ENCODE measurements at places on chromosomes 11 and 22.

GRCh38 chr11:65440831-65441499, 18.4 kb downstream of the NEAT1 start:
- DNase-seq: no peak

- DNase-seq: no peak
These were observed 67.5 kb downstream of the PAK1 start for GRCh38 chr11:77406396-77406795.

DNA sequence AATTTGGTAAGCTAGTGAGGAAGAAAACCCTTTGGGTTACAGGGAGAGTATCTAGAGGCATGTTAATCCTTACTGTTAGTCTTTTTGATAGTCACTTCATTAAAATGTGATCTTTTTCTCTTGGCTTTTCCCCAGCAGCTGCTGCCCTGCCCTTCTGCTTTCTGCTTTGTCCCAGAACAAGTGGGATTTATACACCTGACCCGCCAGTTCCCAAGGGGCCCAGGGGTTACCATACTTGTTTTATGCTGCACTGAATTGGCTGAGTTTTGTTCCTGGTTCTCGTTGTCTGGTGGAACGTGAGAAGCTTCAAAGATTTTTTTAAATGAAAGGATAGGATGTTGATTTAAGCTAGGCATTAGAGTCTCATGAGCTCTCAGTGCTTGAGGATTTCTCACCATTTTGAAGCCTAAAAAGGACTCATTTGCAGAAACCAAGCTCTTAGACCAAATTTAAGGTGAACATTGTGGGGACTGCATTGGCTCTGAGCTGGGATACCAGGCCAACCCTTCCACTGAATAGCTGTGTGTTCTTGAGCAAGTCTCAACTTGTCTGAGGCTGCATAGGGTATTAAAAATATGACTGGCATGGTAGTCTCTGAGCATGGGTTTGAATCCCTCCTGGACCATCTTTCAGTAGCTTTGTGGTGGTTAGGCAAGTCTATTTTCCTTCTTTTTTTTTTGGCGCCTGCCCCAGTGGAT, 6.6 kb downstream of the LIMK2 start:
- DNase-seq: no peak

DNA sequence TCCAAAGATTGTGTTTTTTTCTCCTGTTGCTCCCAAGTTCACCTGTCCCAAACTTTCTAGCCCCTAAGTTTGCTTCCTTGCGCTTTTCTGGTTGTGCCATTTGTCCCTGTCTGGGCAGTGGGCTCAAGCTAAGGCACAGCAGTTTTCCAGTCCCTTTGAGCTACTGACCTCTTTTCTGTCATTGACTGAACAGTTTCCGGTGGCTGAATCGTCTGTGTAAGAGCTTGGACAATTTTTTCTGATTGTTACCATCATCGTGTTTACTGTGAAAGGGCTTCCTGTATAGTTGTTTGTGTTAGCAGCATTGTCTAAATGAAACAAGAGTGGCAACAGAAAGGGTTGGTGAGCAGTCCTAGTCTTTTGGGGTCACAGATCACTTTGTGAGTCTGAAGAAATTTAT, 49.8 kb downstream of the BMAL1 start:
- no peak for DNase-seq

- no peak for DNase-seq
These were observed 140.4 kb upstream of the ARHGAP42 start for GRCh38 chr11:100546714-100547113.

- DNase-seq: no peak
These were observed 65.3 kb downstream of the CTTN start for GRCh38 chr11:70463478-70464255.

GRCh38 chr11:27761356-27761755, 61.1 kb upstream of the BDNF start:
- no peak for DNase-seq

DNA sequence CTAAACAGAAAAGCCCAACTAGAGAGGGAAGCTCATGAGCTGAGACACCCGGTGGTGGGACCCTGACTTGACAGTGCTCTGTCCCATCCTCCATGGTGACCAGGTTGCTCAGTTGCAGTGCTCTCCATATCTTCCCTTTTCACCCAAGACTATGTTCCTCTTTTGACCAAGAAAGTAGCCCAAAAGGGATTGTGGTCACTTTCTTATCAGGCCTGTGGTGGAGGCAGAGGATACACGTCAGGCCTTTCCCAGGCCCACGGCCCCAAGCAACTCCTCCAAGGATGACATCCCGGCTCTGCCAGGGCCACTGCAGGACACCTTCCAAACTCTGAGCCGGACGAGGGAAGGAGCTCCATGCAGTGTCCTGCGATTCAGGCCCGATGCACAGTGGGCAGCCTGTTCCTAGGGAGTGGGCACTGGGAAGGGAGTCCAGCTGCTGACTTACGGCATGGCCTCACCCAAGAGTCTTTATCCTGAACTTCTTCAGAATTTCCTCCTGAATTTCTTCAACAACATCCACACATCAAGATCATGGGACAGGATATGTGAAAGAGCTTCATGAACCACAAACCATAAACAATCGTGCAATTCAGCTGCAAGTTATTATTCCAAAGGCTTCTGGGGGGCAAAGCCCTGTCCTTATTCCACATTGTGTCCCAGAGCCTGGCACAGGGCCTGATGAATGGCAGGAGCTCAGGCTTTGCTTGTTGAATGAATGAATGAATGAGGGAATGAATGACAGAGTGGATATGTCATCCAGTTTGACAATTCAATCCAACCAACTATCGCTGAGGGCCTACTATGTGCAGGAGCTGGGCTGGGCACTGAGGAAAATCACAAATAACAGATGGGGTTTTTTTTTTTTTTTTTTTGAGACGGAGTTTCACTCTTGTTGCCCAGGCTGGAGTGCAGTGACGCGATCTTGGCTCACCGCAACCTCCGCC, 36.0 kb upstream of the MYH9 start:
- no peak for DNase-seq

DNA sequence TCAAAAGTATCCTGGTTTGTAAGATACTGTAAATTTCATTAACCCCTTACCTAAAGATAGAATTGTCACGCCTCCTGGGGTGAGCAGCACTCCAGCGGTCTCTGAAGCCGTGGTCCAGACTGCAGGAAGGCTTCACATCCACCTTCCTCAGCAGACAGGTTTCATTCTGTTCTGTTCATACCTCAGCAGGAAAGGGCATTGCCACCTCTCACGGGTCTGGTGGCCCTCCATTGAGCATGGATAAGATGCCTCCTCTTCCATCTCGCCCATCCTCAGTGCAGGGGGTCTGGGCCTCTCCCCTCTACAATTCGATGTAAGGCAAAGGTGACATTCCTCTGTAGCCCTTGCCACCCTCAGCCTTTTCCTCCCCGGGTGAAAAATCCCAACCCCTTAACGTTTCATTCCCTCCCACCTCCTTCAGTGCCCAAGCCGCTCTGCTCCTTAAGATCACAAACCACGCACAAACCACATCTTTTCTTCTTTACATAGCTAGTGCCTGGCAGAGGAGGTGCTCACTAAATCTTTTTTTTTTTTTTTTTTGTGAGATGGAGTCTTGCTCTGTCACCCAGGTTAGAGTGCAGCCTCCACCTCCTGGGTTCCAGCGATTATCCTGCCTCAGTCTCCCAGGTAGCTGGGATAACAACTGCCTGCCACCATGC, 28.5 kb downstream of the RPUSD4 start:
- no peak for DNase-seq

DNA sequence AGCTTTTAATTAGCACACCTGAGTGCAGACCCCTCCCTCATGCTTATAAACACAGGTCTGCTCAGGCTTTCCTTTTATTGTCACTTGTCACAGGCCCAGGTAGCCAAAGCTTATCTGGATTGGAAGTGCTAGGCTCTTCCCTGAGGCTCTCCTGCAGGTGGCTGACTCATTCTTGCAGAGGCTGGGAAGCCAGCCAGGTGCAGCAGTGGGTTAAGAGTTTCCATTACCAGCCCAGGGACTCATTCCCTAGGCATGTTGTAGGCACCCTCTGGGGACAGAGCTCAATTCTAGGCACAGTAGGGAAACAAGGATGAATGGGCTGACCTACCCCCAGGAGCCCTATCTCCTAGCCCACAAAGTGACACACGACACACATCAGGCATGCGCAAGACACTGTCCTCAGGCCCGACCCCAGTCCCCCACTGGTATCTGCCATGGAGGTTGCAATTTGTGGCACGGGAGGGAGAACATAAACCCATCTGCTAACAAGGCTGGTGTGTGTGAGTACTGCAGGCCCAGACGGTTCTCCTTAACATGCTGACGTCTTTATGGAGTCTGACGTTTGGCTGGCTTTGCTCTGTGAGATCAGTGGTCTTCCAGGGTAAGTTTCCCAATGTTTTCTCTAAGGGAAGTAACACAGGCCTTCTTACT, 94.2 kb downstream of the ABTB2 start:
- no peak for DNase-seq

- DNase-seq: no peak
These were observed 579.4 kb downstream of the JRKL start for GRCh38 chr11:96969251-96969650.

DNA sequence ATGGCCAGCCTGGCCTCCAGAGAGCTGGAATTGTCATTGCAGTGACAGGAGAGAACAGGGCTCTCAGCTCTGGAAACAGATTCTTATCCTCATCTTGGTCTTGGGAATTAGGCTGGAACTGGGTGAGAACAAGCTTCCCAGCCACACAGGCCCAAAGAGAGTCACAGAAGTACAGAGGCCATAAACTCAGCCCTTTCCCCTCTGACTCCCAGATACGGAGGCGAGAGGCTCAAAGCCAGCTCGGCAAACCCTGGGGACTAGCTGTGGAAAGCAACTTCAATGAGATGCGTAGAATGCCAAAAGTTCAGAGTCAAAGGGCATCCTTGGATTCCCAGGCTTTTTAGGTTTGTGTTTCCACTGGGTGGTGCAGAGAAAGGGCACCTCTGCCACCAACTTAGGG, 14.3 kb upstream of the ABCC8 start:
- no peak for DNase-seq

- no peak for DNase-seq
These were observed 902 bp downstream of the RASGRP2 start for GRCh38 chr11:64742889-64743590.

GRCh38 chr11:84857746-84858145, 769.4 kb downstream of the DLG2 start:
- no peak for DNase-seq

DNA sequence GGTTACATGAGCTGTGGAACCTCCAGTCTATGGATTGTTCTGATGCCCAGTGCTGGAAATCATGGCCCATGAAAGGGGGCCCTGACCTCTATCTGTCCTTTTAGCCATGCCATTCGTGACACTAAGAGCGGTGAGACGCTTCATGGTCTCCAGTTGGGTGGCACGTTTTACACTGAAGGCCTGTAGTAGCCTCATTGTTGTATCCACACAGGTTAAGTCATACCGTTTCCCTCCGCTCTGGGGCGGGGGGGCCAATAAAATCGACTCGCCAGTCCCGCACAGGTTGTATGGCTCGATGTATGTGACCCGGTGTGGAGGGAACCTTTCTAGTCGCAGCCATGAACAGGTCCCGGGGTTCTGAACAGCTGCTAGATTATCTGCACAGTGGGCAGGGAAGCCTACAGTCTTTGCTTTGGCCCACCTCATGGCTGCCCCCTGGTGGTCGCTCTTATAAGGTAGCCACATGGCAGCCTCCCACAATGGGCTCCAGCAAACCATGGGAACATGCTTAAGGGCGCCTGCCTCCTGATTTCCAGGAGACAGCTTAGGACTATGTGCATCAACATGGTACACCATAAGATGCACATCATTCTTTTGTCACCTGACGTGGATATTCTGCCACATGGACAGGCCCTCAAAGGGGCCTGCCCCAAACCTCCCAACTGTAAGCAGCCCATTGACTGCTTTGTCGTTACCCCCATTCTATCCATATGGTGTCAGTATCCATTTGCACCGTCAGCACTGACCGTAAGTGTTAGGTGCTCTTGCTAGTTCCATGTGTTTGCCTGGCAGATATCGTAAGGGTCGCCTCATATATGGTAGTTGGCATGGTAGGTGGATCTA, 19.7 kb upstream of the APOL3 start:
- no peak for DNase-seq

GRCh38 chr11:74212533-74212932, 41.4 kb downstream of the PPME1 start:
- no peak for DNase-seq

DNA sequence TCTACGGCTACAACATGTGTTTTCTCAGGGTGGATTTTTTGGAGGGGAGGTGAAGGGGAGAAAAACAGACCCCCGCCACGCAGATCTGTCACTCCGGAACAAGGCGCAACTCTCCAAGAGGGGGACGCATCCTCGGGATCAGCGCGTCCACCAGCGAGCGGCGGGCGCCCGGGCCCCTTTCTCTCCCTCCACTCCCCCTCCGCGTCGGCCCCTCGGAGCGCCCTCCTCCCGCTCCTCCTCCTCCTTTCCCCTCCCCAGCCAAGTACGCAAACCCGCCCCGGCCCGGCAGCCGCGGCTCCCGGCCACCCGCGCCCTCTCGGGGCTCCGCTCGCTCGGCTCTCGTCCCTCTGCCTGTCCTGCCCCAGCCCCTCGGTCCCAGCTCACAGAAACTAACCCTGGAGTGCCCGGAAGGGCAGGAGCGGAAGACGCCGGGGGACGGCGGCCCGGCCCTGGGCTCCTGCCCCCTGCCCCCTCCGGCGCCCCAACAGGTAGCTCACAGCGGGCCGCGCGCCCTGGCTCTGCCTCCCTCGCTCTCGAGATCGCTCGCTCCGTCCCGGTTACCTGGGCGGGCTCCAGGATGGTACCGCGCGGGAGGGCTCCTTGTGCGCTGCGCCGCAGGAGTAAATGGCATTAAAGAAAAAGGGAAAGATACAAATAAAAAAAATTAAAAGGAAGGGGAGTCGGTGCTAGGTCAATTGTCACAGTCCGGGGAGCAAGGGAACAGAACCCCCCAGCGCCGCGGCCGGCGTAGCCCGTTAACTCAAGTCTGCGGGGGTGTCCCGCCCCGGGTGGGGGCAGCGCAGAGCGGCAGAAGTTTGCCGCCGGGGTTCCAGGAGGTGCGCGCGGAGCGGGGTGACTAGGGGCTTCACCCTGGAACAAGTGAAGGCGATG, 131.4 kb upstream of the C11orf58 start:
- no peak for DNase-seq

- DNase-seq: no peak
These were observed 75.5 kb downstream of the ENTHD1 start for GRCh38 chr22:39818094-39818493.

GRCh38 chr22:47355776-47356510, 593.5 kb downstream of the TBC1D22A start:
- DNase-seq: no peak

DNA sequence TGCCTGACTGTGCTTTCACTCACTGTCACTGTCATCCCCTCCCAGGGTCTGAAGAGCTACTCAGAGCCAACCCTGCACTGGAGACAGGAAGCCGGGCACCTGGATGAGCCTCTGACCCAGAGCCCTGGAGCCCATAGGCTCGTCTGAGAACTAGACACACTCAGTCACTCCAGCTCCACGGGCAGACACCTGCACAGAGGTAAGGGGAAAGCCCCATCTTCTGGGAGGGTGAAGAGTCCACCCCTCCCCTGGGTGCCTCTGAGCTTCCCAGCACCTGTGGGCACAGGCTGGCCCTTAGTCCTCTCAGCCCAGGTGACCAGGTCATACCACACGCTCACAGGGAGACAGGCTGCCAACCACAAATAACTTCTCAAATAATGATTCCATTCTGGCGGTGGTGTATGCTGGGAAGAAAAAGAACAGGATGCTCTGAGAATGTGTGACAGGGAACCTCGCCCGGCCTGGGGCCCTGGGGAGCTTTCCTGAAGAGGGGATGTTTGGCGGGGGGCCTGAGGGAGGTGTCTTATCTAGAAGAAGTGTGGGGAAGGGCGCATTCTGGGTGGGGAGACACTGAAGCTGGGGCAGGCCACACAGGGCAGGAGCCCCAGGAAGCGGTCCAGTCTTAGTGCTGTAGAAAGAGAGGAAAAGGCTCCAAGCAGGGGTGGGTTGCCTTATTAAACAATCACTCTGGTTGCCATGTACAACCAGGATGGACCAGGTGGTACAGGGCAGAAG, 5.3 kb downstream of the CCDC157 start:
- no peak for DNase-seq

- DNase-seq: no peak
These were observed 65.5 kb upstream of the TTC12 start for GRCh38 chr11:113248702-113249490.

Measured in AG04449 (cell line).